Left lobe of liver (tissue), 2 donors: ENCODE measurements at places on chromosomes 1 and 21.

GRCh38 chr1:242030071-242030470, 31.2 kb upstream of the MAP1LC3C start:
- no peak for DNase-seq

GRCh38 chr1:121418369-121419049, 233.7 kb downstream of the SRGAP2C start:
- DNase-seq = no peak

- no peak for DNase-seq
These were observed 141.6 kb downstream of the MIS18A start for GRCh38 chr21:32137266-32137665.

DNA sequence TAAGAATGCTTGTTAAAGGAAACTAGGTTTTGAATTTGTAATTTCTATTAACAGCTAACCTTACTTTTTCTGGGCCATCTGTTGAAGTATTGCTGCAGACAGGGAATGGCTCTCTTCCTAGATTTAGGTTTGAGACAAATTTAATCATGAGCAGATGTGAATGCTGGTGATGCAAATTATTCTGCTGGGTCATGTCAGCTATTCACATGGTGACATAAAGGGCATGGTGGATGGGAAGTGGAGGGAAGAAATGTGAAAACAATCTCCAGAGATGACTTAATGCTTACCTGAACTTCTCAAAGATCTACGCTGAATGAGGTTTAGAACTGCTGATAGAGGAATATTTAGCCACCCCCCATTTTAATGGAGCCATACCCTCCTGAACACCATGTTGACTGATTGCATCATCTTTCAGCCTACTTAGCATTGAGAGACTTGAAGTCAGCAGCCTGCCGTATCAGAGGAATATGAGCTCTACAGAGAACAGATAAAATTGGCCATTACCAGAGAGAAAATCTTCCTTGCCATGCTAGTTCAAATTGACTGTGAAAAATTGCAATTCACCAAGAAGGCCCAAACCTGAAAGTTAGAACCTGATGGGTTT, 138.8 kb downstream of the HHAT start:
- DNase-seq = no peak

DNA sequence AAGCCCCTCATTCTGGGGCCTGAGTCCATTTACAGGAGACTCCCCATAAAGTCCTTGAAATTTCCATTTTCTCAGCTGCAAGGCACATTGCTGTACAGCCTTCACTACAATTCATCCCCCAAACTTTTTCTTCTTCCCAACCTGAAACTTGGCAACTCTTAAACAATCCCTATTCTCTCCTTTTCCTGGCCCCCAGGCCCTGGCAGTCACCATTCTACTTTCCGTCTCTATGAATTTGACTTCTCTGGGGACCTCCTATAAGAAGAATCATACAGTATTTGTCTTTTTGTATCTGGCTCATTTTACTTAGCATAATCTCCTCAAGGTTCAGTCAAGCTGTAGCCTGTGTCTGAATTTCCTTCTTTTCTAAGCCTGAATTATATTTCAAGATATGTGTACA, 332.9 kb downstream of the PCP4 start:
- DNase-seq = no peak
